ENCODE measurements at places on chromosomes 5 and 9.

DNA sequence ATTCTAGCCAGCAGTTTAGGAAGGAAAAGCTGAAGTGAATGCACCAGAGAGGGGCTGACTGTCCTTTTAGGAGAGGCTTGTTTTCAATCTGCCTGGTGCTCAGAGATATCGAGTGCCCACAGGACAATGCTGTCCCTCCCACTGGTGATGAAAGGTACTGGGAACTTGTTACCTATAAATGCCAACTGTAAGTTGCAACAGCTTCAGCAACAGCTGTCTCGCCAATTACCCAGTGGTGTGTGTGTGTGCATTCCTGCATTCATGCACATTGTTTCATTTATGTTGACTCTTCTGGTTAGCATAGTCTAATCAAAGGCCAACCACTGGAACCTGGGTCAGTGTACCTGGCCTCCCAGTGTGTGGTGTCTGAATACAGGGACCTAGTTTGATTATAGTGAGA is 161.1 kb downstream of the CSNK1G3 start:
- no peak for DNase-seq

DNA sequence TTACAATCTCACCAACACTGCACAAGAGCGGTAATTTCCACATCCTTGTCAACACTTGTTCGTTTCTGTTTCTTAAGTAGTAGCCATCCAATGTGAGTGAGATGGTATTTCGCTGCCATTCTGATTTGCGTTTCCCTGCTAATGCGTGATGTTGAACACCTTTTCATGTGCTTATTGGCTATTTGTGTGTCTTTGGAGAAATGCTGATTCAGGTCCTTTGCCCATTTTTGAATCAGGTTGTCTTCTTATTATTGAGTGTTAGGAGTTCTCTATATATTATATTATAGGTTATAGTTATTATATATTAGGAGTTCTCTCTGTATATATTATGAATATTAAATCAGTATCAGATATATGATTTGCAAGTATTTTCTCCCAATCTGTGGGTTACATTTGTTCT is 59.9 kb upstream of the IRX4 start:
- no peak for DNase-seq

DNA sequence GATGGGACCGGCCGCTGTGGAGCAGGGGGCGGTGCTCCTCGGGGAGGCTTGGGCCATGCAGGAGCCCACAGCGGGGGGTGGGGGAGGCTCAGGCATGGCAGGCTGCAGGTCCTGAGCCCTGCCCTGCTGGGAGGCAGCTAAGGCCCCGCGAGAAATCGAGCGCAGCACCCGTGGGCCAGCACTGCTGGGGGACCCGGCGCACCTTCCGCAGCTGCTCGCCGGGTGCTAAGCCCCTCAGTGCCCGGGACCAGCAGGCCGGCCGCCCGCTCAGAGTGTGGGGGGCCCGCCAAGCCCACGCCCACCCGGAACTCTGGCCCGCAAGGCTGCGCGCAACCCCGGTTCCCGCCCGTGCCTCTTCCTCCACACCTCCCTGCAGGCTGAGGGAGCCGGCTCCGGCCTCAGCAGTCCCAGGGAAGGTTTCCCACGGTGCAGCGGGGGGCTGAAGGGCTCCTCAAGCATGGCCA is 131.5 kb downstream of the SNX18 start:
- no peak for DNase-seq

- no peak for DNase-seq
Observed at GRCh38 chr5:52743529-52743928, 44.2 kb upstream of the ITGA1 start.

DNA sequence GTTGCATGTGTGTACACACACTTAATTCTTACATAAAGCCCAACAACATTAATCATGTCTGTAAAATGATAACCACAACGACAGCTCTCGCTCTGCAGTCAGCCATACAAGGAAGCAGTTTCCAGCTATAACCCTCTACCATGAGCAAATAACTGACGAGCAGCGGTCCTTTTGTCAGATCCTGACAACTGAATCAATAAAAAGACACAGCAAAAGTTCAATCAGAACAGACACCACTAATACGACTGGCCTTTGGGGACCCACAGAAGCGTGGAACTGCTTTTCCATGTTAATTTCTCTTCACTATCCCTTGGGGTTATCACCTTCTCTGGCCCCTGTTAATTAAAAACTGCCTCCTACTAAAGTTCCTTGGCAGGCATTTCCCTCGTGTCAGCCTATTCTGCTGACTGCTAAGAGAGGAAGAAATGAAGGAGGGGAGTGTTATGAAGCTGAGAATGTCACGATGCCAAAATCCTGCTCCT is 722.8 kb upstream of the GRAMD2B start:
- no peak for DNase-seq

GRCh38 chr5:109005297-109006009 is 257.8 kb downstream of the FER start:
- no peak for DNase-seq

DNA sequence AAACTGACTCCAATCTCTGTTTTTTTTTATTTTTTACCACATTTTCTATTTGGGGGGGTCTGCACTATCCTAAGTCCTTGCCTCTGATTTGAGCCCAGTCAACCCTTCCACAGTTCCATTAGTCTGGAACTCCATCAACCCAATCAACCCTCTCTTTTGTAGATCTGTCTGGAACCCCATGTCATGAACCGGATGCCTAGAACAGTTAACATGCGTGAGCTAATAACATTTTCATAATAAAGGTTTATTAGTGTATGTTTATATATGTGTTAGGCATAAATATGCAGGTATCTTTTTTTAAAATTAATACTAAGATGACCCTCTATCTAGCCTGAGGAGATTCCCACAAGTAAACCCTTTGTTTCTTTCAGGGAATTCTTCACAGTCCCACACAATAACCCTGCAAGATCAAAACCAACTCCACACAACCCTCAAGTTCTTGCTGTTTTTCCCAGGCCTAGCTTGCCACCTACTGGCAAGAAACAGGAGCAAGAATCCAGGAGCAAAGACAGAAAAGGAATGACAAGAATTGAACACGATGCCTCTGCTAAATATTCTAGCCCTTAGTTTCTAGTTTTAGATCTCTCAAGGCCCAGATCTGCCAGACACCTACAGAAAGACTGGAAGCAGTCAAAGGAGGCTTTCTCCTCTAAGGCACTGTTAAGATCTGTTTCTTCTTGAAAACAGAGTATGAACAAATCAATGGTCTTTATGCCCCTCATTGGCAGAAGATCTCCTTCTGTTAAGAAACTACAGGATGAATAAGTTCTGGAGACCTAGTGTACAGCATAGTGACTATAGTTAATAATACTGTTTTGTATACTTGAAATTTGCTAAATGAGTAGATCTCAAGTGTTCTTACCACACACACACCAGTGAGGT is 100.4 kb downstream of the TRIM36 start:
- DNase-seq, result peak; percentile 53

GRCh38 chr9:108521063-108521590 is 334.7 kb downstream of the ACTL7B start:
- no peak for DNase-seq

GRCh38 chr5:53063176-53063575 is 46.4 kb downstream of the MOCS2 start:
- no peak for DNase-seq

GRCh38 chr5:126869005-126869451 is 92.1 kb downstream of the LMNB1 start:
- DNase-seq, result peak; percentile 44

GRCh38 chr5:175252234-175252805 is 191.7 kb downstream of the DRD1 start:
- no peak for DNase-seq

DNA sequence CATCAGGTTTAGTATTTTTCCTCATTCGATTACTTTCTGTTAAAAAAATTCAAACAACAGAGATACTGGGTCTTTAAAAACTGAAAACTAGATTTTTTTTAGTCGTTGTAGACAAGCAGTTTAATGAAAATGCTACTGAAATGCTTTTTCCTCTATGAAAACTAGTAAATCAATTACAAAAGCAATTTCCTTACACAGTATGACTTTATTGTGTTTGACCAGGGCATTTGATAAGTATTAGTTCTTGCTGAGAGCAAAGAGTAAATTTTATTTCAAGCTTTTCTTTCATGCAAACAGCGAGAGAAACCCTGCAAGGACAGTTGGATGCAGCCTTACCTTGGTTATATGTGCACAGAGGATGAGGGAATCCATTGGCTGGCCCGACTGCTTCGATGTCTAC is 308.5 kb downstream of the MAT2B start:
- DNase-seq, result no peak

- DNase-seq, result no peak
Observed at GRCh38 chr5:139783436-139783965, 12.1 kb upstream of the PSD2 start.

DNA sequence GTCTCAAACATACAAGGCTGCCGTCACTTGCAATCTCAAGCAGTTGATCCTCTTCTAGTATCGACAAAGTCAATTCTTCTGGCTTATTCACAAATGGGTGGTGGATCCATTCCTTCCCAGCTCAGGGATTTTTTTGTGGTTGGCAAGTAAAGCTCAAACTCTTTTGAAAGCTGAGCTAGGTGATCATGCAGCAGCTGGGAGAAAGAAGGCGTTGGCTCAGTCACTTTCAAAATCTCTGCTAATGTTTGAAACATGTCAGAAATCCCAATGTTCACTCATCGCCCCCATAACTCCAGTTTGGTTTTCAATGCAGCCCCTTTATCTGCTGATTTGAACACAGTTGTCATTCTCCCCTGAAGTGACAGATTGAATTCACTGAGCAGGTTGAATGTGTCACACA is 4.0 kb upstream of the HNRNPA0 start:
- DNase-seq, result no peak

DNA sequence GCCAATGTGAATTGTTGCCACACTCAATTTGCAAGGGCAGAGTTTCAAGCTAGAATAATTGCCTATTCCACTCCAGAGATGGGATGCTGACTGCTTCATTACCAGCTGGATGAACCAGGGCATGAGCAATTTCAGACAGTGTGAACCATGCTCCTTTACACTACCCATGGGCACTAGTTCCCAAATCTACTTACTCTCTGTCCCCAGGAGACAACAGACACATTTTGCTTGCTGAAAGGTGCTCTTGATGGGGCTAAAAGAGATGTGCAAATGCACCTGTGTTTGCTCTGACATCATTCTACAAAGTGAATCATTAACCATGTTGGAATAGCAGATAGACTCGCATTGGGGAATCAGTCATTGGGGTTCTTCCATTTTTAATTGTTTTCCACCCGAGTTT is 522.3 kb upstream of the NUDT12 start:
- DNase-seq, result no peak

DNA sequence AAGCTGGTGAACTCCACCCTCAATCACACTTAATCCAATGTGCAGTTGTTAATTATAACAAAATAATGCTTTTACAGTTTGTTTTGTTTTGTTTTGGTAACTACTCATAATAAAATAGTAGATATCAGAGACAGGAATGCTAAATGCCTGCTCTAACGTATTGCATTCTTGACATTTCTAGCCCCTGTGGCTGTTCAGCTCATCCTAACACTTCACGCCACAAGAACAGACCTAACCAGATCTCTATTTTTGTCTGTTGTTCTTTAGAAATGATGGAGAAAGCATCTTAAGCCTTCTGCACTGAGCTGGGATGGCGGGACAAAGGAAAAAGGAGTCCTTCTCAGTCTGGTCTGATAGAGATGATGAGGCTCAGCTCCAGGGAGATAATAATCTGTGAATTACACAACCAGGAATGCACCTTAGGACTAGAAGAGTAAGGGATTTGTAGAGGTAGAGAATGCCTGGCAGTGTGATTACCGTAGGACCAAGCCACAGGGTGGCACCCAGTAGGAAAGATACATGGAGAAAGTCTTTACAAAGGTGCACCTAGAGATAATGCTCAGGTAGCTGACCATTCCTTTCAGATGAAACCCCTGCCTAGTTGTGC is 628.8 kb downstream of the PDE4D start:
- DNase-seq, result no peak

- no peak for DNase-seq
Observed at GRCh38 chr5:76927961-76928360, 24.9 kb upstream of the CRHBP start.

DNA sequence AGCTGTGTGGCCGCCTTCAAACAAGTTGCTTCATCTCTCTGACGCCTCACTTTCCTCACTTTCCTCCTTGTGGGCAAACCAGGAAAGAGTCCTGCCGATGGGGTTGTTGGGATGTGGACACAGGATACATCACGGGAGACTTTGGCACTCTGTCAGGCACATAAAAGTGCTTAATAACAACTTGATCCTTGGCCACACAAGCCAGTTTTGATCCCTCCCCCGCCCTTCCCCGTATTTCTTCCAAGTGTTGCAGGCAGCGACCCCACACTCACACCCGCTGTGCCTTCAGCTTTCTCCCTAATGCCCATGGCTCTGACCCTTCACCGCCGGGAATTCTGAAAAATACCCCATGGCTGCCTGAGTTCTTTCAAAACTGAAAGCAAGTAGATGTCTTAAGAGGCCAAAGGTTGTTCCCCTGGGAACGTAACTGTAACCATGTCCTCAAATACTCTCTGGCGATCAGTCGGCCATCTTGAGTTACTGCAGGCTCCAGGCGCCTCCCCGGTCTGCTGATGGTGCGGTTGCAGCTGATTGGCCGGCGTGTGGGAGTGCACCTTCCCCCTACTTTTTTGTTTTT is 59.8 kb downstream of the ARHGEF37 start:
- no peak for DNase-seq

DNA sequence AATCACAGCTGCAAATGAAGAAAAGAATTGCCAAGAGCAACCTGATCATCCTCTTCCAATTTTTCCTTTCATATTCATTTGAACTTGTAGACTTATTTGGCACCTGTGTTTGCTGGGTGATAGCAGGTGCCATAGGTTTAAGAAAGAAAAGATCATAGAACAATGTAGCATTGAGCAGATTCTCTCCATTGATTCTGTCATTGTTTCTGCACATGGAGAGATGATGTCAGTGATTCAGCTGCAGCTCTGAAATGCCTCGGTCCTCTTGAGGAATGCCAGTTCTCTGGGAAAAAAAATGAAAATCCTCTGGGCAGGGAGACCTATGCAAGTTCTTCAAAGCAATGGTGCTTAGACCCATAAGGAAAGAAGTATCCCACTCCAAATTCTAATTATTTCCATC is 418.1 kb upstream of the KLF4 start:
- no peak for DNase-seq

- DNase-seq, result no peak
Observed at GRCh38 chr9:5900622-5901021, 9.9 kb downstream of the MLANA start.

All from hematopoietic multipotent progenitor cell treated with erythropoietin and hydrocortisone succinate and interleukin-3 and kit ligand, for 4 days (in vitro differentiated cells).